ENCODE measurements at places on chromosomes 4 and X.

DNA sequence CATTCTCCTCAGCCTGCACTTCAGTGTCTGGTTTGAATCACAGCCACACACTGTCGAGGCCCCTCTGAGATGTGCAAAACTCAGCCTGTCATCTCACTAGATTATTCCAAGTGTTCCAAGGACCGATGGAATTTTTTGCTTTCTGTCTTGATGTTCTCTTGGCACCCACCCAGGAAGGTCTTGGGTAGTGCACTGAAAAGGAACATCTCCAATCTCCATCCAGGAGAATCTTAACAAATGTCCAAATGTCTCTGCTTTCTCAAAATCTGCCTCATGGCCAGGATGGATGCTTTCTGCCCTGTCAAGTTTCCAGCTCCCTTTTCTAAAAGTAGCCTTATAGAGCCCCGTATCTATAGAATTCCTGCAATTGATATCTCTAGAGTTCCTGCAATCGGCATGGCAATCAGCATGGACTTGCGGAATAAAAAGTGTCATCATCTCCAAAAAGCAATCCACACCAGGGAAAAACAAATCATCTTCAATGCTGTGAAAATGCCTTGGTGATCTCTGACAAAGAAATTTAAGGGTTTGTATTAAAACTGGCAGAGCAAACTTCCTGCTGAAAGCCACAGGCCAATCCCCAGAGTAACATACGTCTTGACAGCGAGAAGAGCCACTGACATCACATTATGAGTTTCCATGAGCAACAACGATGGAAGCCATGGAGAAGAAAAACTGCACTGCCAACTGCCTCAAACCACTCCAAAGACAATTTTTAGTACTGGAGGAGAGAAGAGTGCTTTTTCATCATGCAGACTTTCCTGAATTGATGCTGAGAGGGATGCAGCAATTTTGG is 215.3 kb upstream of the FAM9B start:
- DNase-seq: no peak

DNA sequence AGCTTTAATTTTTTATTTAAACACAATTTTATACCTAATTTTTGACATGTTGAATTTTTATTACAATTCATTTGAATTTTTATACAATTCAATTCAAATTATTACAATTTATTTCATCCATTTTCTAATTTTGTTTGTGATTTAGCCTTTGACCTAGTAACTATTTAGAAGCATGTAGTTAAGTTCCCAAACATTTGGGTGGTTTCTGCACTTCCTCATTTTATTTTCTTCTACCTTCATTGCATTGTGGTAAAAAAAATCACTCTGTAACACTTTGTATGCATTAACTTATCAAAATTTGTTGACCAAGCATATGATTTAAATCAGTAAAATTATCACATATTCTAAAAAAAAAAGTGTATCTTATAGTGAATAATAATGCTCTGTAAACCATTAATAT is 928.9 kb downstream of the ARAP2 start:
- DNase-seq: no peak

GRCh38 chr4:37628977-37629609 is 57.1 kb downstream of the RELL1 start:
- DNase-seq: no peak

- DNase-seq: no peak
Measured at GRCh38 chrX:119228512-119229252, 7.4 kb upstream of the PGRMC1 start.

GRCh38 chr4:184437565-184438265 is 36.6 kb downstream of the IRF2 start:
- DNase-seq: no peak

- DNase-seq: no peak
Measured at GRCh38 chr4:109590905-109591304, 30.9 kb downstream of the MCUB start.

- DNase-seq: no peak
Measured at GRCh38 chr4:48693856-48694574, 86.1 kb downstream of the FRYL start.

DNA sequence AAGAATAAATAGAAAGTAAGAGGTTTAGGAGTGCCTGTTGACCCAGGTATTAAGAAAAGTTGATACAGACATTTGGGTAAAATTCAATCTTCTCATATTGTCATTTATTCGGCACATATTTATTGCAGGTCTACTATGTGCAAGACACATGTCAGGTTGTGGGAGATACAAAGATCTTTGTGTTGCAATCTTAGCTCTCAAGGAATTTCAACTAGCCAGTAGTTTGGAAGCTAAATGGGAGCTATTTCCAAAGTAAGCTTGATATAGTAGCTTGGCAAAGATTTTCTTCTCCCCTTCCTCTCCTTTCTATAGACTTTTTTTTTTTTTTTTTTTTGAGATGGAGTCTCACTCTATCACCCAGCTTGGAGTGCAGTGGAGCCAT is 122.9 kb downstream of the SYNPO2 start:
- DNase-seq: no peak

DNA sequence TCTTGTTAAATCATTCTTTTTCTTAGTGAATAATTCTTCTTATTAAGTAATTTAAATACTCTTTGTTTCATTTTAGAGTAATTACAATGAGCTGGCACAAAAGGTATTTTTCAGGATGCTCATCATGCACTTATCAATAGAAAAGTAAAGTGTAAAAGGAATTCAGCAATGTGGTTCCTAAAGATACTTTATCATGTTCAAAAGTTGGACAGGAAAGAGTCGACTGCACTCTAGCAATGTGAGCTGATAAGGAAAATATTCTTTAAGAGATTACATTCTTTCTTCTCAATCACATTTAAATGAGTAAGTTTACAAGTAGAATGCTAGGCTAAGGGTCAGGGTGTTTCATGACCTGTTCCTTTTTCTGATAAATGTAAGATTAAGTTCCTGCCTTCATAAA is 609.5 kb upstream of the FAM241A start:
- no peak for DNase-seq

GRCh38 chr4:150234246-150234645 is 156.0 kb downstream of the DCLK2 start:
- DNase-seq: no peak

DNA sequence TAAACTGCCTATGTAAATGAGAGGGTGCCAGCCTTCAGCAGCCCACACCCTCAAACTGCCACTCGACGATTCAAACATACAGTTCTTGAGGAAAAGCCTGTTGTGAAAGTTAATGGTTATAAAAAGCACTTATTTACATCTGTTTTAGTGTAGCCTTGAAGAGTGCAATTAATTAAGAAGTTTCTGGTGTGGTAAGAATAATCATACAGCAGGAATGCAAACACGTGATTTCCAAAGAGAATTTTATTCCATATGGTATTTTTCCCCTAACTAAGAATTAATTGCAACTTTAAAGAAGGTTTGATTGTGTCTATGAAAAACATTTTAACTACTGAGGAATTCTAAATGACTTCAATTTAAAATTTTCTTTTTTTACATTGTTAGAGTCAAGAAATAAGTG is 176.3 kb upstream of the PITX2 start:
- DNase-seq: no peak

DNA sequence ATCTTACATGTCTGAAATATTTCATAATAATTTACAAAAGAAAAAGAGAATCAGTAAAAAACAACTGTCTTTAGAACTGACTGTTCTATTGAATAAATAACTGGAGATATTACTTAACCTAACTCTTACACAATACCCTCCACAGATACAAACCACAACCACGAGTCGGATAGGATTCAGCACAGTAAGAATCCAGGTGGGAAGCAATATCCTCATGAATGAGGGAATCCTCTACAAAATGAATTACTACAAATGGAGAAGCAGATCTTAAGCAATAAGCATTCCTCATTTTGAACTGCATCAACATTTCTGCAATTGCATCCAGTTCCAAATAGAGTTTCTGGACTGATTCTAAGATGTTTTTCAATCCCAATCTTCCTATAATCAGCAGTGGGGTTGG is 227.1 kb downstream of the SH2D1A start:
- DNase-seq: no peak

DNA sequence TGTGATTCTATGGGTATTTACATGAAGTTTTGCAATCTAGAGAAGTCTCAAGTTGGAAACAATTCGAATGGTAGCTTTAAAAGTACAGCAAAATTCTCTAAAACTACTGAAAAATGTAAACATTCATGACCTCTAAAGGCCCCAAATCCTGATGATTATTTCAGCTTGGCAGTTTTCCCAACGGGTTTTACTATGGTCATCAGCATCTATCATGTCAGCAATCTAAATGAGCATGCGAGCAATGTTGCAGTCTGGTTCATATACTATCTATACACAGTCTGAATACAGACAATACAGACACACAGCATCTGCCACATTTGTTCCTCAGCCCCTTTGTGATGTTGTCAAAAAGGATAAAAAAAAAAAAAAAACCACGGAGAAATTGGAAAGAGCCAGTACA is 790.3 kb upstream of the HTR2C start:
- DNase-seq: no peak
